Stimulated activated CD8-positive, alpha-beta memory T cell treated with anti-CD3 and anti-CD28 coated beads, Interleukin-4, amount 100 ng/mL, for 1 hour (primary cell): ENCODE measurements at places on chromosomes 11 and 22.

GRCh38 chr11:2540992-2541680 is 96.3 kb downstream of the KCNQ1 start:
- no peak for DNase-seq

DNA sequence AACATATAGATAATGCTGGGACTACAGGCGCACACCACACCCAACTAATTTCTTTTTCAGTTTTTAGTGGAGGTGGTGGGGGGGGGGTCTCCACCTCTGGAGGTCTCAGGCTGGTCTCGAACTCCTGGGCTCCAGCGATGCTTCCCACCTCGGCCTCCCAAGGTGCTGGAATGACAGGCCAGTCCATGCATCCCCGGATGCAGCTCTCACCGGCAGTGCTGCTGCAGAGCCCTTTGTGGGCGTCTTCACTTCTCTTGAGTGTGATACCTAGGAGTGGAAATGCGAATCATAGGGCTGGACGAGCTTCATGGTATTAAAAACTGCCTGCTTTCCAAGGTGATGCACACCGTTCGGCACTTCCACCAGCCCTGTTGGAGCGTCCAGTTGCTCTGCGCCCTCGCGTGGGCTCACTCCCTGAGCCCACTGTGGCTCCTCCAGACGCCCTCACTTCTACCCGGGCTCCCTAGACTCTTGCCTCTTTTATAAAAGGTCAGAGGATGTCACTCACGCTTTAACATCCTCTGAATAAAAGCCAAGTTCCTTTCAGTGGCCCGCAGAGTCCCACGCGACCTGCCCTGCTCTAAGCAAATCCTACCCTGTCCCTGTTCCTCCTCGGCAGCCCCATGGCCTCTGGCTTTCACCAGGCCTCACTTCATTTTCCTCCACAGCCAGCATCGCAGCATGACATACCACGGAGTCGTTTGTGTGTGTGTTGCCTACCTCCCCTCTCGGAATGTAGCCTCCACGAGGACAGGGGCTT is 837 bp upstream of the BID start:
- DNase-seq: no peak

- no peak for DNase-seq
These were observed 6.6 kb downstream of the F2 start for GRCh38 chr11:46725338-46726205.

DNA sequence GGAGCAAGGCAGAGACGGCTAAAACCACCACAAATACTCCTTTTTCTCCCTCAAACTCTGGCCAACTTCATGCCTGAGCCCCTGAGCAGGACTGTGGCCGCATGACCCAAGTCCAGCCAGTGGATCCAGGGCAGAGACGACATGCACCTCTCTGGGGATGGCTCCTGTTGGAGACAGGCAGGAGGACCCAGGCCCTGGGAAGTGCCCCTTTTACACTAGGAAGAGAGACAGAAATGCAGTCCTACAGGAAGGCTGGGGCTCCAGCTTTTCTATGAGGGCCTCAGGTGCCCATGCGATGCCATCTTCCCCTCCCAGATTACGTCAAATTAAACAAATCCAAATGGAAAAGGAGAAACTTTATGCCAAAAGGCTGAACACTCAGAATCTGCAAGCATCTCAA is 498.0 kb downstream of the BRD1 start:
- no peak for DNase-seq

DNA sequence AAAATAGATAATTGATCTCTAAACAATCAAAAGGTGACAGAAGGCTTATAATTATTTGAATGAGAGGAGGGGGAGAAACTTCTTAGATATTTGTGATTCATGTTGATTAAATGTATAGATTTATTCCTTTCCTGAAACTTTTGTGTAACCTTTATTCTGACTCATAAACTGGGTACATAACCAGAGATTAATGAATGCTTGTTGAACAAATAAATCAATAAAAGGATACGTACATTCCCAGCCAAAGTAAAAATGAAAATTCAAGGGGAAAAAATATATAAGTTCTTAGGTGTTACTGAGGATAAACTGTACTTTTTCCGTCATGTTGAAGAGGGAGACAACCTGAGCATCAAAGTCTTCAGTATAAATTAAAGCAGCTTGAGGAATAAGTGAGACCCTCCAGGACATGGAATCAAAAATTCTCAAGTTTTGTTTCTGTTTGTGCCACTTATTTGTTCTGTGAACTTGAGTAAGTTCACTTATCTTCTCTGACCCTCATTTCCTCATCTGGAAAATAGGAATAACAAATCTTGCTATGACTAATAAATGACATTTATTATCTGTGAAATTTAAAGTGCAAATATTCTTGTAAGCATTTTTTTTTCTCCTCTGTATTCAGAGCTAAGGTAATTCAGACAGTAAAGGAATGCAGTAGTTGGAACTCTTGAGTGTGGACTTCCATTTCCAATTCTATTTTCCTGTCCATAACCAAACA is 195.4 kb downstream of the METTL15 start:
- DNase-seq: no peak

- DNase-seq: no peak
These were observed 204.3 kb downstream of the TENM4 start for GRCh38 chr11:79236541-79236971.

DNA sequence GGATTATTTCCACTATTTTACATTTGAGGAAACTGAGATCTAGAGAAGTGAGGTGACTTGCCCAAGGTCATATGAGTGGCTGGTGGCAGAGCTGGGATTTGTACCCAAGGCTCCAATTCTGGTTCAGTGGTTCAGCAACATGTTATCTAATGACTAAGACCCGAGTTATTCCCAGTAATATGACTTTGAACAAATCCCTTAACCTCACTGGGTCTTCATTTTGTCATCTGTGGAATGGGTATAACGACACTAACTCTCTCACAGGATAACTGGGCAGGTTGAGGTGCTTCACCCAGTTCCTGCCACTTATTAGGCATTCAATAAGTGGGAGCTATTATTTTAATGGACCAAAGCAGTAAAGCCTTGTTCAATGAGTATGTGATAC is 489 bp upstream of the OR2AT4 start:
- DNase-seq: no peak

- no peak for DNase-seq
These were observed 15.8 kb upstream of the GPHA2 start for GRCh38 chr11:64951529-64951928.

DNA sequence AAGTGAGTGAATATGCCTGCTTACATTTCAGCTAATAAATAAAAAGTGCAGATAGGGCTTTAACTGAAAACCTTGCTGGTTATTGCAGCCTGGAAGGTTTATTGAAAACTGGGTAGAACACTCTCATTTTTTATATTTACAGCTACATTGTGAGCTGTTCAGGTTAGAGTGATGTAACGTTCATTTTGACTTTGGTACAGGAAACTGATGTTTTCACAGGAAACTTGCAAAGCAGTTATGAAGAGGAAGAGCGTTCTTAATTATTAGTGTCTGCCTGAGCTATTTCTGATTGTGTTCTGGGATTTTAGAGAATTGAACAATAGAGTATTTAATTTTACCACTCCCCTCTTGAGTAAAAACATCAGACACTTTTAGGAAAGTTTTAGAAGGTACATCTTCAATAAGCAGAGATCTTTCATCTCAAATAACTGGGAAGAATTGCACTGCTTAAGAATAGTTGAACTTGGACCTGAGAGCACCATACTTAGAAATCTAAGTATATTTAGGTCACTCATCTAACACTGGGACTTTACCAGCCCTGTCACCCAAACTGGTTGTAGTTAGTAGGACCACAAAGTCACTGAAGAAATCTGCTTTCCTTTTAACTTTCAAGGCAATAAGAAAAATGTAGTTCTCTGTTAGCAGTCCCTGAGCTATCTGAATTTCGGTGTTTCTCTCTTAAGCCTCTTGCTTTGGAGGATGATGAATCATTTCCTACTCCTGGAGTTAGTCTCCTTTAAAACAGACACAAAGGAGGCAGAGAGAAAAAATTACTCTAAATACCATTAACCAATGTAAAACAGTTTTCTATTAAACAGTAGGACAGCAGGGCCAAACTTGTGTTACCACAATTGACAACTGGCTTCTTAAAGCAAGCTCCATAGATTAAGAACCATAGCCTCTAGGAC is 128.6 kb upstream of the DDI1 start:
- no peak for DNase-seq

- no peak for DNase-seq
These were observed 142.3 kb downstream of the IGLL1 start for GRCh38 chr22:23437779-23438178.

DNA sequence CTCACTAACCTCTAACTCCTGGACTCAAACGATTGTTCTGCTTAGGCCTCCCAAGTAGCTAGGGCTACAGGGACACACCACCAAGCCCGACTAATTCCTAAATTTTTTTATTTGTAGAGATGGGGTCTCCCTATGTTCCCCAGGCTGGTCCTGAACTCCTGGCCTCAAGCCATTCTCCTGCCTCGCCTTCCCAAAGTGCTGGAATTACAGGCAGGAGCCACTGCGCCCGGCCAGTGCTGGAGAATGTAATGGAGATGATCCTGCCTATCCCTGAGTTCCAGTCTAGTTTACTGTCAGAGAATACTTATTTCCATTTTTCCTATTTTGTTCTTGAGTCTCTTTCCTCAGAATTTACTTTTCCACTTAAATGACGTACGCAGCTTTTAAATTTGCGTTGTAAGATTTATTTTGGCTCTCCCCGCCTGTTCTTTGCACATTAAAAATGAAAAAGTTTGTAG is at the start of gene CHEK1:
TSS of gene CHEK1 (plus strand) at position 408 of the 458 bp plus-strand sequence. CDS start 1,606 bp downstream, outside the sequence.
- no peak for DNase-seq

- DNase-seq: no peak
These were observed 3.1 kb upstream of the COMMD9 start for GRCh38 chr11:36292311-36292722.

- DNase-seq: no peak
These were observed 10.6 kb downstream of the SELENOM start for GRCh38 chr22:31096657-31097279.

GRCh38 chr11:58771458-58771855 is 39.7 kb upstream of the GLYAT start:
- DNase-seq: no peak

- no peak for DNase-seq
These were observed 121.4 kb upstream of the CARD18 start for GRCh38 chr11:105260976-105261375.

GRCh38 chr11:73454987-73455386 is 78.8 kb downstream of the RELT start:
- DNase-seq: no peak

DNA sequence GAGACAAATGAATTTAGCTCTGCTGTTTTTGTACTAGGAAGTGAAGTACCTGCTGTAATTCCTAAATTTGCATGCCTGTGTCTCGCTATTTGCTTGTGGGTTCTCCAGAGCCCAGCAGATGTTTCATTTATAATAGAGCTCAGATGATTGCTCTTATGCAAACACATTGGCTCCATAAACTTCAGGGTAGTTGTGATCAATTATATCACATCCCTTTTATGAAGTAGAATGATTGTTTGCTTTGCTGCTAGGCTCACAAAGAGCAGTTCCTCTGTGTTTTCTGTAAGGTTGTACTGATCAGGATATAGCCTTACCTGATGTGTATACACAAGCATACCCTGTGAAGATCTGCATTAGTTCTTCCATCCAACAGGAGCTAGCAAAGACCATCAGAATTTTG is 64.1 kb downstream of the C11orf87 start:
- no peak for DNase-seq

- no peak for DNase-seq
These were observed 10.3 kb upstream of the NEFH start for GRCh38 chr22:29469755-29470154.

GRCh38 chr11:46348566-46349401 is 1.5 kb downstream of the DGKZ start:
- no peak for DNase-seq

- DNase-seq: no peak
These were observed 528.5 kb upstream of the B3GAT1 start for GRCh38 chr11:134940441-134941126.

DNA sequence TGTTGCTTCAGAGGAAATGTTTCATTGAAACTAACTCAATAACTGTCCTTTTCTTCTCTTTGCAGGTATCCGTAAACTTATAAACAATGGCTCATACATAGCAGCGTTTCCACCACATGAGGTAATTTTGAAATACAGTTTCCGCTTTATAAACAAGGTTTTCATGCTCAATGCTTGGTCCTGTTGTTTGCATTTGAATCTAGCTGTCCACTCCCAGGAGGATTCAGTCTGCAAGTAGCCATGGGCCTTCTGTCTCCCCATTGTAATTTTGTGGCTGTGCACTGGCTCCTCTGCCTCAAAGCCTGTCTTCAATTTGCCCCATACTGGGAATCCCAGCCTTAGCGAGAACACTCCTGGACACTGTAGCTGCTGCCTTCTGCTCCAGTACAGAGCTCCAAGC is 34.7 kb downstream of the MUC15 start:
- DNase-seq: no peak

- DNase-seq: no peak
These were observed 64.7 kb downstream of the UVRAG start for GRCh38 chr11:75879737-75880136.
